ENCODE measurements at places on chromosomes 4 and X.

GRCh38 chrX:153963546-153963945, 8.1 kb downstream of the HCFC1 start:
- DNase-seq: no peak

- DNase-seq: no peak
These were observed 355.7 kb upstream of the NOCT start for GRCh38 chr4:138659812-138660316.

DNA sequence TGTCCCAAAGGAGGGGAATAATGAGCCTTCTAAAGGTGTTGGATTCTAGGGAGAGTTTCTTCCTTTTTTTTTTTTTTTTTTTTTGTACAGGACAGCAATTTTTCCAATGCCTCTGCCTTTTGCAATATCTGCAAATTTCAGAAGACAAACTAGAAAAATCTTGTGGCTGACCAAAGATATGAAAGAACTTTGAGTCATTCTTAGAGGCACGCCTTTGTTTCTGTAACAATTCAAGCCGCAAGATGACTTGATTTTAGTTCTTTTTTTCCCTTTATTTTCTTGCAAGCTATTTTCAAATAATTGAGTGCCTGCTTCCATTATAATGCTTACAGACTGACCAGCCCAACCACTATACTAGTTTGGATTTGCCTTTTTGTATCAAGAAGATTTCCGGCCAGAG, 47.6 kb upstream of the UXT start:
- DNase-seq: no peak

GRCh38 chrX:150508018-150508417, 60.4 kb upstream of the MTM1 start:
- DNase-seq: no peak
